ENCODE measurements at places on chromosomes 16 and 17.

- no peak for DNase-seq
Observed at GRCh38 chr17:9956474-9957131, 51.5 kb upstream of the RCVRN start.

GRCh38 chr17:39222866-39223834 is 2.6 kb downstream of the STAC2 start:
- no peak for DNase-seq

- no peak for DNase-seq
Observed at GRCh38 chr17:15965528-15965927, 20.6 kb downstream of the ADORA2B start.

- DNase-seq: no peak
Observed at GRCh38 chr17:55634702-55635101, 88.0 kb downstream of the TMEM100 start.

DNA sequence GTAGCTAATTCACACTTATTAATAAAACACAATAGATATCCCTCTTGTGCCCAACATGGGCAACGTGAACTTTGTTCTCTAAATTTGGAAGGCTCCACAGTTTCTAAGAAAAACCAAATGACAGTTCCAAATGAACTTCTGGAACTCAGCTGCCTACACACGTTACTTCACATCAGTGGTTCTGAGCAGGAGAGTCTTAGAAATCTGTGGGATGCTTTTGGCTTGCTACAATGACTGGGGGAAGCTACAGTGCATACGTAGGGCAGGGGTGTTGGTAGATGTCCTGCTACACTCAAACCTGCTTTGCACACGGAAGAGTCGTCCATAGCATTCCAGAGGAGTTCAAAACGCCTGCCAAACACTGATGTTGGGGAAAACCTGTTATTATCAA is 8.0 kb downstream of the TXNDC11 start:
- no peak for DNase-seq

DNA sequence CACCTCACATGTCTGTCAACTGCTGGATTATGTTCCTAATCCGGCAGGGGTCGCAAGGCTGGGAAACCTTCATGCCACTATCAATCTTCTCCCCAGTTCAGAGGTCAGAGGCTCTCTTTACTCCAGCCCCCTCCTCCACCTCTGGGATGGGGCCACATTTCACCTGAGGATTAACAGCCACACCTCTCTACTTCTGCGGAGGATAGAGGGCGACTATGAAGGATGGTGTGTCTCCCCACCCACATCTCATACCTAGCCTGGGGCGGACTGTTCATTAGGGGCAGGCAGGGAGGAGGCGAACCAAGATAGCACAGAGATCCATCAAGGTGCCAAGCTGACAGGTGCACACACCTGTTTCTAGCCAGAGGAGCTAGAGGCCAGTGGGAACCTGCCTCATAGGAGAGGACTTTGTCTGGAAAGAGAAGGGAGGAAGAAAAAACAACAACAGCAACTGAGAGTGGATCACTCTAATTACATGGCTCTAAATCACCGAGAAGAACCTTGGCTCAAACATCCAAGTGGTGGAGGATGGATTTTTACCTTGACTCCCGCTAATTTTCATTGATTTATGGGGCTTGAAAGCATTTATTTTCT is 41.9 kb upstream of the SKAP1 start:
- DNase-seq: no peak

GRCh38 chr17:13885953-13886889 is 183.1 kb upstream of the COX10 start:
- no peak for DNase-seq

DNA sequence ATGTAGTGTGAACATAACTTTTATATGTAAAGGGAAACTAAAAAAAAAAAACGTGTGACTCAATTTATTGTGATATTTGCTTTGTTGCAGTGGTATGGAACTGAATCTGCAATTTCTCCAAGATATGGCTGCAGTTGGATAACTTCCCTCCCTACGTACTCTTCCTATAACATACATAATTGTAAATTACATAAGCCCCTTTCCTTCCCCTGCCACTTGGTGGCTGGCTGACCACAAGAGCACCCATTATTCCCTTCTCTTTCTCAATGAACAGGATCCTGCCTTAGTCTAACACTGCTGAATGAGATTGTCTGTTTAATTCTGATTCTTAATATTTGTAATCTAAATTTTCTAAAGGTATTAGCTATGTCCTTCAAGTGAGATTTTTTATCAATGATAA is 27.8 kb downstream of the CCL4 start:
- no peak for DNase-seq

DNA sequence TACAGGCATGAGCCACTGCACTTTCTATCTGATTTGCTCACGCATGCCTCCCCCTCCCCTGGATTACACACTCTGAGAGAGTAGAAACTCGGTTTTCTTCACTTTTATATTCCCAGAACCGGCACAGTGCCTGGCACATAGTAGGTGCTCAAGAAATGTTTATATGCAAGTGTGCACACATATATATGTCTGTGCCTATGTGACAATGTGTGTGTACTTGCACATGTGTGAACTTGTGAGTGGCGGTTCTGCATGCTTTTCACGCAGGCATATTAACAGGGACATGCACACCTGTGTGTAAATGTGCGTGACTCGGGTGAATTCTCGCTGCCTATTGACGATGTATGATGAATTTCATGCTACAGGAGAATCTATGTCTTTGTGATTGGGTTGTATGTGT is 22.1 kb upstream of the IL21R start:
- DNase-seq: no peak

DNA sequence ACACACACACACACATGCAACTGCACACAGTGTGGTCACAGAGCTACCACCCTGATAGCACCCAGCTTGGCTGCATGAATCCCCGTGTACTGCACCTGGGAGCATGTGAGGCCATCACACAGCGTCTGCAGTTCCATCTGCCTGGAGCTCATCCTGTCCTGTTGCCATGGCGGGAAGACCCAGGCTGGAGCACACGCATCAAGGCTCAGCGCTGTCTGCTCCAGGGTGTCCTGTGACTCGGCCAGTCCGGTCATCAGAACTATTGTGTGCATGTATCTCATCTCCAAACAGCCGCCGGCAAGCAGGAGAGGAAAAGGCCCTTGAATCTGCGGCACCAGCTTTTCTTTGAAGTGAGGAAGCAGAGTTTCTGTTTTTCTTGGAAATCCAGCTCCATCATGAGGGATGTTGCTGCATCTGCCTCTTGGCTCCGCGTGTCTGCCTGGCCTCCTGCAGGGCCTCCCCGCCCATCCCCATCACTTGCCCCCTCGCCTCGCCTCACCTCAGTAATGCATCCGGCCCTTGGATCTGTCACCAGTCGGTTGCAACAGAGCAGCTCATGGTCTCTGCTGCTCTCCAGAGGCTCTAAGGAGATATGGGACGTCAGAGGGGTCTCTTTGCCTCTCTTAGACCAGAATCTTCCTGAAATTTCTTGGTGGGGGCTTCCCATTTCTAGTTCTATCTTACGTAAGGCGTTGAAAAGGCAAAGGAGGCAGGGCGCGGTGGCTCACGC is 23.7 kb downstream of the CACNG4 start:
- DNase-seq: no peak

- no peak for DNase-seq
Observed at GRCh38 chr17:52178012-52178411, 19.5 kb upstream of the CA10 start.
